ENCODE measurements at places on chromosomes 3 and 15.

GRCh38 chr3:180683816-180684215 lies 4.5 kb upstream of the CCDC39 start:
- DNase-seq: no peak

- no peak for DNase-seq
Observed at GRCh38 chr3:37227870-37228549, 53.6 kb upstream of the LRRFIP2 start.

DNA sequence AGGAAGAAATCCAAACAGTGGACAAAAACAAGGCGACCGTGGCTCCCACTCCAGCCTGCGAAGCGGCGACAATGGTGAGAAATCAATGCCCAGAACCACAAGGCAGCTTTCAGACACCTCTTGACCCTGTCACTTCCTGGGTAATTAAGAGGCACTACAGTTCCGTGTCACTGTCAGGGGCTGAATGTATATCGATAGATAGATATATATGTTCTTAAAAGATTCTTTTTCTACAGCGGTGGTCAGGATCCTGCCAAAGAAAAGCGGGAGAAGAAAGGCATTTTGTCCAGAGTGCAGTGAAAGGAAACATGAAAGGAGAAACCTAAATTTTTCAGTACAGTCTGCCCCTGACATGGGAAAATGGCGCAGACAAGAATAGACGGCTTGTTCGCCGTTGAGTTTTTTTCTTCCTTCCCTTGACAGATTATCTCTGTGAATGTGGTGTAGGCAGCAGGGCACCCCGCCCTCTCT lies 56.2 kb upstream of the HES1 start:
- DNase-seq: no peak

DNA sequence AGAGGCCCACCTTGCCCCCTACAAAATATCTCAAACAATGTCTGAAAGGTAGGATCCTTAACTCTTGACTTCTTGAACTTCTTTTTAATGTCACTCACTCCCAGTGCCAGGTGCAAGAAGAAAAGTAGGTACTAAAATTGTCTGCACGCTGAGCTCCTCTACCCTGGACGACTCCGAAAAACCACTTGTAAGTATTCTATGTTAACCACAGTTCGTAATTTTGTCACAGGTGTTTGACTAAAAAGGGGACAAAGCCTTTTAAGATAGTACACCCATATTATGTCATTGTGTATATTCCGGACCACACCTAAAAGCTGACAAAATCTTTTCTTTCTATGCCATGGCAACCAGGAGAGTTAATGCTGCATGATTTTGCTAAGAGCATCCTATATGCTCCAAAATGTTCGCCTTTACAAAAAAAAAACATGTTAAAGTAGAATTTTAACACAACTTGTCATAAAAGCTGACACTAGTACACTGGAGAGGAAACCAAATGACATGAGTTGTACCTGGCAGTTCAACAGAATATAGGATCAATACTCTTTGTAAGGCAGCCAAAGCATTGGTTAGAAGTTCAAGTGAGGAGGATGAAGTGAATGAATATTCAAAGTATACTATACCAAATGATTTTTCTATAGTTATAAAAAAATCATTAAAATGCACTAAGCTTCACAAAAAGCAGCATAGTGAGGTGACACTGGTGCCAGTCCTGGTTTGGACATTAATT lies 210.5 kb downstream of the FOXP1 start:
- peak; percentile 57 for DNase-seq

DNA sequence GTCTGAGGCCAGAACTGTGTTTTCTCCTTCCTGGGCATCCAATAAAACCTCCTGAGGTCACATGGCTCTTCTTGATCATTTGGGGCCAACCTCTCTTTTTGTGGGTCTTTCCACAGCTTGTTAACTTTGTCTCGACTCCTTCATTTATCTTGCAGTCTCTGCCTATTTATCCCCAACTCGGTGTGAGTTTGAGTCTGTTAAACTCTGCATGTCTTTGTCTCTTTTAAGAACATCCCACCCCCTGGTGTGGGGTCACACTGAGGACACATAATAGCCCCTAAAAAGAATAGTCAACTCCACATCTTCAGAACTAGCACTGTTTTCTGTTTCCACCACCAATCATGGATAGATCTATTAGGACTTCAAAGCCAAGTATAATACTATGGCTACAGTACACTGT lies 187.2 kb downstream of the TLE3 start:
- no peak for DNase-seq
